ENCODE measurements at places on chromosomes 16 and 17.

GRCh38 chr16:56780646-56781045 is 50.7 kb downstream of the NUP93 start:
- DNase-seq, result no peak

DNA sequence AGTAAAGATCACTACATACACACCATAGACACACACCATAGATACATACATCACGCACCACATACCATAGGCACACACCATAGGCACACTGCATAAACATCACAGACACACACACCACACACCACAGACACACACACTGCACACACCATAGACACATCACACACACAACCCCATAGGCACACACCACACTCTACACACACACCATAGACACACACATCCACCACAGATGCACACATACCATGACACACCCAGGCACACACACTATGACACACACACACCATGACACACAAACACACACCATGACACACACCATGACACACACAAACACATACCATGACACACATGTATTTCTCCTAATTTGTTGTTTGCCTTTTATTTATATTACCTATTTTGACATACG is 14.1 kb downstream of the TBC1D16 start:
- no peak for DNase-seq

- no peak for DNase-seq
These were observed 121.7 kb upstream of the ERCC4 start for GRCh38 chr16:13798211-13798610.

GRCh38 chr16:81808933-81809480 is 29.9 kb downstream of the PLCG2 start:
- no peak for DNase-seq
